ENCODE measurements at places on chromosomes 13 and 19.
A peak's percentile ranks its signal among the peaks of the same experiment; 100 is the strongest.

GRCh38 chr19:17539238-17540117 lies 16.0 kb upstream of the COLGALT1 start:
- peak; percentile 99 for DNase-seq

DNA sequence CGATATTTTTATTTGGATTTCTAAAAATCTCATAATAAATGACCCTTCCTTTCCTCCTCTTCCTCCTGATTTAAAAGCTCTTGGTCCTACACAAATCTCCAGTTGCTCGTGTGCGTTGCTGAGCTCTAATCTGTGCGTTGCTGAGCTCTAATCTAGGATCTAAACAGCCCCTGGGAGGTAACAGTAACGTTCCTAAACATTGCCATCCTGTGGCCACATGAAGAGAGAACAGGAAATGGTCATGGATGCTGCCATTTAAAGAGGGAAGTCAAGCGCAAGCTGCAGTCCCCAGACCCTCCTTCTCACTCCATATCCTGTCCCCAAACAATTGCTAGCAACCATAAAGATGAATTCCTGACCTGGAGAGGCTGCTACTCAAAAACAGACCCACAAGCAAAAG lies 170.8 kb downstream of the NUFIP1 start:
- peak; percentile 36 for DNase-seq

GRCh38 chr19:12095111-12095790 lies 30.7 kb downstream of the ZNF844 start:
- no peak for DNase-seq

- no peak for DNase-seq
Measured at GRCh38 chr19:10975374-10976130, 14.7 kb downstream of the SMARCA4 start.

DNA sequence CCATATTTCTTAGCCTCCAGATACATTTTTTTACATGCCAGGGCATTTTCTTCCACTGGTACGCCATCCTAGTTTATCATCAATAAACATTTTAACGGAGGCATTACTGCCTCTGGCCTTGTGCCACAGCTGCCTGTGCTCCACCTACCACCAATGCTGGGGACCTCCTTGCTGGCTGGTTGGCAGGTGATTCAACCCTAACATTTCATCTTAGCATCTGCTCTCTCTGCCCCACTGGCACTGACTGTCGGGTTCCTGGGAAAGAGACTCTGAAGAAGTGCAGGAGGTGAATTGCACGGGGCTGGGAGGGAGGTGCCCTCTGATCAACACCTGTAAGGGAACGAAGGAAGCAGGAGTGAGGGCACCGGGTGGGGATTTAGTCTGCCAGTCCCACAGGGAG lies 51.4 kb upstream of the KCTD15 start:
- no peak for DNase-seq

DNA sequence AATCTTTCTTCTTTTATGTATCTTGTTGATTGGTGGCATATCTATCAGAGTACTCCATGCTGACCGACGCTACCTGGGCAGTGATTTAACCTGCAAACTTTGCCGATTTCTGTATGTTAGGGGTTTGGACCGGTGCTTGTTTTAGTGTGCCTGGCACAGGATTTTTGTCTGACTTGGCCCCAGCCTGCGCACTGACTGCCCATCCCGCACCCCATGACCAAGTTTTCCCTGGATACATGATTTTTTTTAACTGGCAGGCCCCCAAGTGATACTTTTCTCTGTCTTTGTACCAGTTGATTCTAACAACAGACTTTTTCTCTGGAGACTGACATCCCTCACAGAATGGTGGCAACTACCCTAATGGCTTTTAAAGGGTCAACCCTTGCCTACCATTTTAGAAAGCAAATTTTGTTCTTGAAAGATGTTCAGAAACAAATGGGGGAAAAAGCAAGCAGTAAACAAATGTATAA lies 69.0 kb upstream of the C1QTNF9B start:
- no peak for DNase-seq

DNA sequence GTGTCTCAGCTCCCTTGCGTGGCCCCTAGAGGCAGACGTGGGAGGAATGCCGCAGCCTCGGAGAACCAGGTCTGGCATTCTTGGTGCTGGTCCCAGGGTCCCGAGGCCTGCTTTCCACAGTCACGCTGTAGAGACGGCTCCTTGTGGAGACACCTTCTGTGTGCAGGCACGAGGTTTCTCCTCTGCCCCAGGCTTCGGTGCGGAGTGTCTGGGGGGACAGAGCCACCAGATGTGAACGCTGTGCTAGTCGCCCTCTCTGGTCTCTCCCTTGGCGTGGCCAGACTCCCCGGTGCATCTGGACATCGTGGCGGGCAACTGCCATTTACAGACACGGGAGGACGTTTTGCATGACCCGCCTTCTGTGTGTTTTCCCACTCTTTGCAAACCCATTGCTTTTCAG lies 7.5 kb upstream of the TMEM255B start:
- DNase-seq, result no peak

GRCh38 chr13:97826421-97827012 lies 127.0 kb upstream of the IPO5 start:
- DNase-seq, result no peak

GRCh38 chr19:35316560-35316959 lies 12.4 kb upstream of the CD22 start:
- DNase-seq, result no peak

GRCh38 chr19:46603195-46603637 lies 2.1 kb downstream of the CALM3 start:
- DNase-seq, result no peak

- DNase-seq, result no peak
Measured at GRCh38 chr13:51675385-51675784, 91.1 kb downstream of the WDFY2 start.

GRCh38 chr19:2375353-2376121 lies 15.5 kb downstream of the TMPRSS9 start:
- DNase-seq, result no peak

GRCh38 chr13:35039012-35039411 lies 96.9 kb downstream of the NBEA start:
- no peak for DNase-seq

DNA sequence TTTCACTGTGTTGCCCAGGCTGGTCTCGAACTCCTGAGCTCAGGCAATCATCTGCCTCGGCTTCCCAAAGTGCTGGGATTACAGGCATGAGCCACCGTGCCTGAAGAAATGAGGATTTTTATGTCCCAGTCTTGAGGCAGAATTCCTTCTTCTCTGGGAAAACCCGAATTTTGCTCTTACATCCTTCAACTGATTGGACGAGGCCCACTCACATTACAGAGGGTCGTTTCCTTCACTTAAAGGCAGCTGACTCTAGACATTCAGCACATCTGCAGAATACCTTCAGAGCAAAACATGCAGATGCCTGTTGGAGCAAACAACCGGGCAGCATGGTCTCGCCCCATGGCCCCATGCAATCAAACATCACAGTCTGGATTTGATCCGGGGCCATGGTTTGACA lies 36.3 kb upstream of the NFIC start:
- no peak for DNase-seq

GRCh38 chr19:5337708-5338655 lies 2.6 kb downstream of the PTPRS start:
- DNase-seq, result peak; percentile 14

GRCh38 chr19:10339380-10339960 lies at the start of gene ICAM3:
ICAM3 (minus strand) TSS chr19:10339624; CDS start chr19:10339614, 10 bp downstream.
- no peak for DNase-seq

Data from NCI-H146 (cell line).